Activated CD4-positive, alpha-beta memory T cell treated with anti-CD3 and anti-CD28 coated beads for 36 hours (primary cell): ENCODE measurements at places on chromosomes 11 and 22.
A peak's percentile ranks its signal among the peaks of the same experiment; 100 is the strongest.

DNA sequence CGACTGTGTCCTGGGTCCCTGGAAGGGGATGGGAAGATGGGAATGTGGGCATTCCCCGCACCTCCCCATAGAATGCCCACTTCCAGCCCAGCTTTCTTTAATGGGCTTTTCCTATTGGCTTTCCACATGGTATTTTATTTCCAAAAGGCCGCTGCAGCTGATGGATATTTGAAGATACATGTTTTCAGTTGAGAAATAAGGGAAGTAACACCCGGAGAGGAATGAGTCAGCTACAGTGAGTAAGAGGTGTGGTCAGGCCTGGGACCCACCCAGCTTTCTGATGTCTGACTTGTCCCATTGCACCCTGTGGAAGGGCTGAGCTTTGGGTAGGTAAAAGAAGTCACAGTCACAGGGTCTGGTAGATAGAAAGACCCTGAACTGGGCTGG lies 476.9 kb downstream of the MIAT start:
- H3K36me3 ChIP-seq: no peaks in the 10 kb centered on the region
- no peaks in the 10 kb centered on the region for H3K4me1 ChIP-seq
- peaks cover 7% of the 10 kb centered on the region for H3K27me3 ChIP-seq

DNA sequence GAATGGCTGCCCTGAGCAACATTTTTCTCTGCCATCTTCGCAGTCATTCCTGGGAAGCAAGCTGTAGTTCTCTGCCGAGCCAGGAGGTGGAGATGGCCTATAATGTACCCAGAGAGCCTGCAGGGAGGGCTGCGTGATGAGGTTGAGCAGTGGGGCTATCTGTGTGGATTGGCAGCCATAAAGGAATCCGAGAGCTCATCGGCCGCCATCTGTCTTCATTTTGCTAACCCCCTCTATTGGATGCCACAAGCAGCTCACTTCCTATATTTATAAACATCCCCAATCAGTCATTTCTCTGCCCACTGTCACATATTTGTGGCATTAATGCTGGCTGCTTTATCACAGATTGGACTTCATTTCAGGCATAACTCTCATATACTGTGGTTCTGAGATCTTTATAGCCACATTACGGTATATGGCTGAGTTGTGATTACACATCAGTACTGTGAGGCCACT lies 209.5 kb downstream of the NTM start:
- H3K27me3 ChIP-seq: no peaks in the 10 kb centered on the region
- no peak overlapping the region for H3K27ac ChIP-seq
- H3K4me3 ChIP-seq: no peak overlapping the region

DNA sequence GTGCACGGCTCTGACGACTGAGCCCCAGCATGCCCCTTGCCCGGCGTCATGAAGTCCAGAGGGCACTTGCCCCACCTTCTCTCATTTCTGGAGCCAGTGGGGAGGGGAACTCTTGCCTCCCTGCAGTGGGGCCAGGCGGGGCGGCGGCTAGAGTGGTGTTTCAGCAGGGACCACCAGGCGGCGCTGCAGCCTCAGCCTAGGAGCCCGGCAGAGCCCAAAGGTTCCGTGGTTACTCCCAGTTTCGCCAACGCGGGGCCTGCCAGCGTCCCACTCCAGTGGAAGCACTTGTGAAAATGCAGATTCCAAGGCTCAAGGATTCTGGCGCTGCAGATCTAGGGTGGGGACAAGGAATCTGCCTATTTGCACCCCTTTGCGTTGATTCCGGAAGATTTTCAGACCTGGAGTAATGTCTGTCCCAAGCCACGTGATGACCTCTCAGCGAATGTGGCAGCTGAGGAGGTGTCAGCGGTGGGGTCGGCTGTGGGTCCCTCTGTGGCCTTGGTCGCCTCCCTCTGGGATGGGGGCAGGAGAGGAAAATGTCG lies 55.7 kb downstream of the CD82 start:
- no peaks in the 10 kb centered on the region for H3K27me3 ChIP-seq
- H3K27ac ChIP-seq: peak overlapping the region; percentile 9
- no peak overlapping the region for H3K4me3 ChIP-seq

- no peaks in the 10 kb centered on the region for H3K27me3 ChIP-seq
- H3K4me1 ChIP-seq: peaks cover 20% of the 10 kb centered on the region
- H3K4me3 ChIP-seq: peak within 1 kb of the TSS; percentile 89
Observed at GRCh38 chr22:21014726-21015465, at the start of gene P2RX6. Gene P2RX6 (plus strand): TSS chr22:21015165. CDS start chr22:21015175, 10 bp downstream.

DNA sequence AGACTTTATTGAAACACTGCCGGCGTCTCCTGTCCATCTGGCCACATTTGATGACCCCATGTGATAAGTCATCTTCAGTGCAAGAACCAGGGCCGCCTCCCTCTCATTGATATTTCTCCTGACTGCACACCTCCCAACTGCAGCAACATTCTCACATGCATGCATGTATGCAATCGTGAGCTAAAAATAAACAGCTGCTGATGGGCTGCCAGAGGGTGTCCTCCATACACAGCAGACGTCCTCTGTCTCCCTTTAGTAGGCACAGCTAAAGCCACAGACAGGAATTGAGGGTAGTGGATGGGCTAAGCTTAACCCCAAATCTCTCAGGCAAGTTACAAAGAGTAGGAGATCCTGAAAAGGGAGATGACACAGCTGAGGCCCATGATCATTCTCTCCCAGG lies 106.7 kb upstream of the HSD17B12 start:
- no peak overlapping the region for H3K4me3 ChIP-seq
- H3K27ac ChIP-seq: no peak overlapping the region
- H3K4me1 ChIP-seq: peaks cover 21% of the 10 kb centered on the region
- no peak for DNase-seq

- H3K36me3 ChIP-seq: no peaks in the 10 kb centered on the region
- no peak overlapping the region for H3K4me3 ChIP-seq
- no peak overlapping the region for H3K27ac ChIP-seq
- DNase-seq: no peak
Observed at GRCh38 chr22:27273853-27274252, 527.7 kb downstream of the MN1 start.

DNA sequence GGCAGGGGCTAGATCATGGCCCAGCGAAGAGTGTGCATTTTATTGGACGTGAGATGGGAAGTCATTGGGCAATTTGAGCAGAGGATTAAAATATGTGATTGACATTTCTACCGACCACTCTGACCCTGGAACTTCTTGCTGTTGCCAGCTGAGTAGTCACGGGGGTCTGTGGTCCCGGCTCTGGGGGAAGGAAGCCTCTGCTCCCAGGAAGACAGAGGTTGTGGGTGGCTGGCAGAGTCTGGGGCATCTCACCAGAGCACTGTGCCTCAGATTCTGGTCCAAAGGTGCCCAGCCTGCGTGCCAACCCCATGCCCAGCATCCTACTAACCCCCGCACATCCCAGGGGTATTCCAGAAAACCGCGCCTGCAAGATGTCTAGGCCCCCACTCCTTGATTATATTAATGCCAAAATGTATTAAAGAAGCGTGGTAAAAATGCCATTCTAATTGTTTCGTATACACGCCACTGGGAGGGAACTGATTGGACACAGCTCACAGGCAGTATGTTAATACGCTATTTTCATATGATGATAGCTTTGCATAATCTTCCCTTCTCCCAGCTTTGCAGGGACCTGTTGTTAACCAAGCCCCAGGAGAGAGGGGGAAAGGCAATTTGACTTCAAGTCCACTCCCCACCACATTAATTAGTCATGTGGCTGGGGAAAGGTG lies 25.3 kb upstream of the LMO1 start:
- H3K4me3 ChIP-seq: no peak overlapping the region
- no peak overlapping the region for H3K27ac ChIP-seq
- no peaks in the 10 kb centered on the region for H3K36me3 ChIP-seq
- H3K27me3 ChIP-seq: peaks cover 6% of the 10 kb centered on the region
- DNase-seq: no peak

DNA sequence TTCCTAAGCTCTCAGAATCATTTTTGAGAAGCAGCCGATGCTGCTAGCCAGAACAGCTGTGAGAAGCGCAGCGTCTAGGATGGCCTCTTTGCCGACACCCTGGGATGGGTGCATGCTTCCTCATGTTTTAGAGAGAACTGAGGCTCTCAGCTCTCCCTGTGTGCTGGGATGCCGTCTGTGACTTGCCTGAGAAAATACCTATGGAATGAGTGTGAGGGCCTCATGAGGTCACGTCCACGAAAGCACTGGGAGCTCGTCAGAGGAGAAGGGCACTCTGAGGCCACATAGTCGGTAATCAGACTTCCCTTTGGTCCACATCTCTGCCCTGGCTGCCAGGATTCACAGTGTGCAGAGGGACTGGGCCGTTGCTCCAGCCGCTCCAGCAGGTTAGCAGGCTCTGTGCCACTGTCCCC lies 54.7 kb downstream of the MICAL3 start:
- H3K4me3 ChIP-seq: no peak overlapping the region
- H3K4me1 ChIP-seq: peaks cover 6% of the 10 kb centered on the region
- H3K27me3 ChIP-seq: no peaks in the 10 kb centered on the region
- DNase-seq: no peak

- H3K27me3 ChIP-seq: no peaks in the 10 kb centered on the region
- no peak for DNase-seq
- H3K4me3 ChIP-seq: no peak overlapping the region
- H3K36me3 ChIP-seq: no peaks in the 10 kb centered on the region
Observed at GRCh38 chr11:111421251-111421650, 42.2 kb upstream of the POU2AF1 start.

GRCh38 chr22:42078469-42079318 lies 806 bp upstream of the SMDT1 start:
- H3K27ac ChIP-seq: peak overlapping the region; percentile 95
- H3K27me3 ChIP-seq: no peaks in the 10 kb centered on the region
- DNase-seq: no peak
- H3K4me3 ChIP-seq: peak overlapping the region; percentile 95
- H3K36me3 ChIP-seq: peaks cover 6% of the 10 kb centered on the region
- H3K4me1 ChIP-seq: peaks cover 31% of the 10 kb centered on the region

- peaks cover 36% of the 10 kb centered on the region for H3K4me1 ChIP-seq
- peaks cover 59% of the 10 kb centered on the region for H3K36me3 ChIP-seq
- H3K27me3 ChIP-seq: no peaks in the 10 kb centered on the region
- DNase-seq: no peak
Observed at GRCh38 chr11:64203421-64204079, 3.0 kb upstream of the FERMT3 start.

GRCh38 chr11:67302571-67303131 lies 679 bp upstream of the SSH3 start:
- peaks cover 22% of the 10 kb centered on the region for H3K36me3 ChIP-seq
- H3K4me1 ChIP-seq: peaks cover 14% of the 10 kb centered on the region
- no peaks in the 10 kb centered on the region for H3K27me3 ChIP-seq
- no peak for DNase-seq
- no peak overlapping the region for H3K27ac ChIP-seq

DNA sequence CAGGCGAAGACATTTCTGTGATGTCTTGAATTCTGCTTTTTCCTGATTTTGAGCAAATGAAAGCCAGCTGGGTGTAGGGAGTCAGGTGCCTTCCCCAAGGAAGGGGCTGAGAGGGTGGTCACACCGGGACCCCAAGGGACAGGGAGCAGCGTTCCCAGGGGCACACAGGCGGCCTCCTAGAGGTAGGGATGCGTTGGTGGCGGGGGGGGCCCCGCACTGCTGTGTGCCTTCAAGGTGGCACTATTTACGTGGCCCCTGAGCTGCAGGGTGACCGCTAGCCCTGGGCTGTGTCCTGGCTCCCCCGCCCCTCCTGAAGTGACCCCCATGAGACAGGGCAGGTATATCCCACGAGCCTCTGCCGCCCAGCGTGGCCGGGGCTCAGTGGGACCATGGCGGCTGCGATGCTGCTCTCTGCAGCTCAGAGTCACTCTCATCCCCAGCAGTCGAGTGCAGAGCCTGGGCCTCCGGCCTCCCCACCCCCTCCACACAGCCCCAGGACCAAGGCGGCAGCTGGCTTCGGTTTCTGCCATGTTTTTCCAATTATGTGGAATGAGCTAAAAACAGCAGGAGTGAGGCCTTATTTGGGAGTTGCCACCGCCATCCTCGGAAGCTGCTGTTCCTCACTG lies 60.9 kb downstream of the LRP5 start:
- H3K36me3 ChIP-seq: no peaks in the 10 kb centered on the region
- H3K27ac ChIP-seq: no peak overlapping the region
- no peaks in the 10 kb centered on the region for H3K4me1 ChIP-seq
- DNase-seq: no peak

- H3K36me3 ChIP-seq: no peaks in the 10 kb centered on the region
- no peak for DNase-seq
- no peaks in the 10 kb centered on the region for H3K27me3 ChIP-seq
- peaks cover 47% of the 10 kb centered on the region for H3K4me1 ChIP-seq
Observed at GRCh38 chr22:40603088-40603605, 33.4 kb downstream of the MRTFA start.

- H3K4me1 ChIP-seq: peaks cover 25% of the 10 kb centered on the region
- no peaks in the 10 kb centered on the region for H3K27me3 ChIP-seq
Observed at GRCh38 chr11:72084965-72085364, 4.3 kb downstream of the LRRC51 start.

- no peaks in the 10 kb centered on the region for H3K27me3 ChIP-seq
- H3K27ac ChIP-seq: peak overlapping the region; percentile 96
- peak overlapping the region; percentile 94 for H3K4me3 ChIP-seq
Observed at GRCh38 chr11:130001461-130002351, 929 bp downstream of the PRDM10 start.

- peak overlapping the region; percentile 66 for H3K4me3 ChIP-seq
- peaks cover 75% of the 10 kb centered on the region for H3K36me3 ChIP-seq
- H3K27ac ChIP-seq: peak overlapping the region; percentile 99
- DNase-seq: peak; percentile 93
- H3K4me1 ChIP-seq: peaks cover 86% of the 10 kb centered on the region
Observed at GRCh38 chr11:35146074-35146521, 7.1 kb downstream of the CD44 start.

- H3K4me1 ChIP-seq: peaks cover 9% of the 10 kb centered on the region
- peak; percentile 31 for DNase-seq
- peak overlapping the region; percentile 70 for H3K4me3 ChIP-seq
- H3K27me3 ChIP-seq: peaks cover 24% of the 10 kb centered on the region
Observed at GRCh38 chr11:102111011-102111786, 952 bp downstream of the YAP1 start.

DNA sequence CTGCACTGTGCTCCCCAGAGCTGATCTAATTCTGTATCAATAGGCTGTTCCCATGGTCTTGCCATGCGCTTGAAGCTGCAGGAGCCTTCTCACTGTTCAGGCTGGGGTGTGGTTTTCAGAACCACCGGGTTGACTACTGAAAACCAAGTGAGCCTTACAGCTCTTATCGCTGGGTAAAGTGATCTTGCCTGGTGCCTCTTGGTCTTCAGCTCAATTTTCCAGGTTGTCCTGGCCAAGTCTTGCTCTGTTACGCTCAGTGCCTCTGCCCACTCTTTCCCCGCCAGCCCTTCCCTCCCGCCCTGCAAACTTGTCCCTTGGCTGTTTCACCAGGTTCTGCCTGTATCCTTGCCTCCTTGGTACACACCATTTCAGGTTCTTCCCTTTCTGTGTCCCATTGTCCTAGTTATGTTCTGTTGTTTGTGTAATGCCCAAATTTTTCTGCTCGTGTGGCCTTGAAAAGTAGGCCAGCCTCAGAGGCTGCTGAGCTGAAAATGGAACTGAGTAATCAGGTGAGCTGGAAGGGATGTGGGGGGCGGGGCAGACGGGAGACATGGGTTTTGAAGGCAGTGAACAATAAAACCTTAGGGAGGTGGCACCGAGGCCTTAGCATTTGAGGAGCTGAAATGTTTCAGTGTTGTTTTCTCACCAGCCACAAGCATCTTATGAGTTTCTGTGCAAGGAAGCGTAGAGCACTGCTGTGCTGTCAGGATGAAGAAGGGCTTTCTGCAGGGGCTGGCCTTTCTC lies 11.2 kb downstream of the PEX26 start:
- H3K4me3 ChIP-seq: no peak overlapping the region
- H3K36me3 ChIP-seq: peaks cover 45% of the 10 kb centered on the region
- no peaks in the 10 kb centered on the region for H3K27me3 ChIP-seq
- DNase-seq: peak; percentile 80

GRCh38 chr11:33021501-33021900 lies 5.8 kb downstream of the DEPDC7 start:
- no peak for DNase-seq
- H3K4me3 ChIP-seq: no peak overlapping the region
- H3K27ac ChIP-seq: no peak overlapping the region
- H3K4me1 ChIP-seq: peaks cover 12% of the 10 kb centered on the region
- H3K36me3 ChIP-seq: no peaks in the 10 kb centered on the region
- H3K27me3 ChIP-seq: peaks cover 26% of the 10 kb centered on the region
